ENCODE measurements at places on chromosomes 5 and 9.

GRCh38 chr9:82057805-82058204 lies 69.2 kb downstream of the SPATA31D1 start:
- no peak for DNase-seq

GRCh38 chr5:7805379-7805778 lies 45.6 kb downstream of the CFAP90 start:
- DNase-seq: no peak

GRCh38 chr9:106675780-106676179 lies 187.2 kb upstream of the ZNF462 start:
- no peak for DNase-seq

GRCh38 chr9:92289708-92290390 lies 3.6 kb downstream of the IARS1 start:
- DNase-seq: no peak

GRCh38 chr9:686321-686813 lies 155.1 kb upstream of the DMRT1 start:
- no peak for DNase-seq

DNA sequence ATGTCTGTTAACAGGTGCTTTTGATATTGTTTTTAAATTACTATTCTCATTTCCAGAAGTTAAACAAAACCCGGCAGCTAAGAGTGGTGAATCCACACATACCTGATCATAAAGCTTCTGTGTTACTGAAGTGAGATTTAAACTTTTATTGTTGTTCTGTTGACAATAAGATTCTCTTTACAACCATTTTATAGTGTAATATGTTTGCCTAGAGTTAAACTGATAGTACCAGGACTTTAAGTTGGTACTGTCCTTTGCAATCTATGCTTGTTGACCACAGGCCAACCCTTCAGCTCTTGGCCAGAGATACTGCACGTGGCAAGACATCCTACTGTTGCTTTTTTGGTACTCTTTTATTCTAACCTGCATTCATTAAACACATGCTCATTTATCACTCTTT lies 806.2 kb downstream of the MTRR start:
- DNase-seq: no peak

DNA sequence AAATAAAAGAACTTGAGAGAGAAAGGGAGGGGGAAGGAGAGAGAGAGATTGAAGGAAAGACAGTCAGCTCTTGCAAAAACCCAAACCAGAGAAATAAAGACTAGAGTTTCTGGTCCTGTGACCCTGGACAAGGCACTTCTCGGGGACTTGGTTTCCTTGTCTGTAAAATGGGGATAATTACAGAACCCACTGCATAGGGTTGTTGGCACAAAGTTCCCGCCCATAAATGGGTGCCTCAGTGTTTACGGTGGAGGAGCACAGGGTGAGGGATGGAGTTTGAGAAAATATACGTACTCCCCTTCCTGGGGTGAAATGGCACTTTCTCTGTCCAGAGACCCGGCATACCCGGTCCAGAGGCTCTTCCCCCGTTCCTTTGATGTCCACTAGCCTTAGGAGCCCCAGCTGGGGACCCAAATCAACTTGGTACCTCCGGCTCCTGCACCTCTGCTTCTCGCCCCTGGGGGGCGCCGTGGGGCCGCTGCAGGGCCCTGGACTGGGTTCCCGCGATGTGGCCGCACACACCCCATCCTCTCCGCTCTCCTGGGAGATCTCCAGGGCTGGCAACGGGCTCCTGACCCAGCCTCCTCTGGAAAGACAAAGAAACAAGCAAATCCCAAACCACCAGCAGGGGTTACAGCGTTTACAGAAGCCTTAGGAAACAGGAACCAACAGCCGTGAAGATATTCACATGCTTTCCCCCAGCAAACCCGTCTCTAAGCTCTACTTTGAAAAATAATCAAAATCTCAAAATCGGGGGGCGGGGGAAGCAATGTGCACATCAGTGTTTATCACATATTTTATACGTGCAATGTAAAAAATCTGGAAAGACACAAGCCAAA lies 26.3 kb downstream of the PTGES start:
- peak; percentile 42 for DNase-seq
